Activated CD4-positive, CD25-positive, alpha-beta regulatory T cell (primary cell): ENCODE measurements at places on chromosomes 1 and 21.

GRCh38 chr1:101455166-101455565 is 218.3 kb downstream of the S1PR1 start:
- DNase-seq: no peak

- no peak for DNase-seq
These were observed 32.1 kb upstream of the RUNX3 start for GRCh38 chr1:24961961-24962861.

DNA sequence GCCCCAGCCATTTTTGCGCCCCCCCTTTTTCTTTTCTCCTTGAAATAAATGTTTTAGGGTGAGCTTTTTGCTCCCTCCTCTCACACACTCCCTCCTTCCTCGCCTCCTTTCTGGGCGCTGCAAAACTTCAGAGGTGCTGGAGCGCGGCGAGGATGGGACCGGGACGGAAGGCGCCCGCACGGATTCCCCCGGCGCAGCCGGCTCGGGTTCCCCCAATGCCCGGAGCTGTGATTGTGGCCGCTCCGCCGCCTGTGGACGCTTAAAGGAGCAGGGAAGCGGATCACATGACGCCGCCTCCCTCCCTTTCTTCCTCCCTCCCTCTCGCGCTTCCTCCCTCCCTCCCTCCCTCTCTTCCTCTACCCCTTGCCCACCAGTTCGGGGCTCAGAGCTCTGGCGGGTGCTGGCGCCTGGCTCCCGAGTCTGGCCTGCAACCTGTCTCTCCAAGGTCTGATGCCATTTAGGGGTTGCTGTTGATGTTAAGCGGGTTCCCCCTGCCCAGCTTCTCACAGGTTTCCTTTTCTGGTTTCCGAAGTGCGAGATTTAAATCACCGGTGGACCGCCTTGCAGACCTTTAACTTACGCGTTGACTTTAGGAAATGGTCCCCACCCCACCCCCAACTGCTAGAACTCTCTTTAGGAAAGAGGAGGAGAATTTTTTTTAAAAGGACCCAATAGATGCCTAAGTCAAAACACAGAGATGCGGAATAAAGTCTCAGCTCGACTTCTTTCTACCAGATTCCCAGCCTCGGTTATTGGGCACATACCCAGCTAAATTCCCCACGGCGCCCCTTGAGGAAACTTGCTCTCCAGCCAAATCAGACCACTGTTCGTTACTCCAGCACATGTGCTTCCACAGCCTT is at the start of gene WLS:
Gene WLS (minus strand): TSS at position 235 of the 860 bp plus-strand sequence. CDS start 224 bp downstream, at position 11.
- no peak for DNase-seq

- no peak for DNase-seq
These were observed 1.0 kb downstream of the ZNF496 start for GRCh38 chr1:247330548-247331171.

DNA sequence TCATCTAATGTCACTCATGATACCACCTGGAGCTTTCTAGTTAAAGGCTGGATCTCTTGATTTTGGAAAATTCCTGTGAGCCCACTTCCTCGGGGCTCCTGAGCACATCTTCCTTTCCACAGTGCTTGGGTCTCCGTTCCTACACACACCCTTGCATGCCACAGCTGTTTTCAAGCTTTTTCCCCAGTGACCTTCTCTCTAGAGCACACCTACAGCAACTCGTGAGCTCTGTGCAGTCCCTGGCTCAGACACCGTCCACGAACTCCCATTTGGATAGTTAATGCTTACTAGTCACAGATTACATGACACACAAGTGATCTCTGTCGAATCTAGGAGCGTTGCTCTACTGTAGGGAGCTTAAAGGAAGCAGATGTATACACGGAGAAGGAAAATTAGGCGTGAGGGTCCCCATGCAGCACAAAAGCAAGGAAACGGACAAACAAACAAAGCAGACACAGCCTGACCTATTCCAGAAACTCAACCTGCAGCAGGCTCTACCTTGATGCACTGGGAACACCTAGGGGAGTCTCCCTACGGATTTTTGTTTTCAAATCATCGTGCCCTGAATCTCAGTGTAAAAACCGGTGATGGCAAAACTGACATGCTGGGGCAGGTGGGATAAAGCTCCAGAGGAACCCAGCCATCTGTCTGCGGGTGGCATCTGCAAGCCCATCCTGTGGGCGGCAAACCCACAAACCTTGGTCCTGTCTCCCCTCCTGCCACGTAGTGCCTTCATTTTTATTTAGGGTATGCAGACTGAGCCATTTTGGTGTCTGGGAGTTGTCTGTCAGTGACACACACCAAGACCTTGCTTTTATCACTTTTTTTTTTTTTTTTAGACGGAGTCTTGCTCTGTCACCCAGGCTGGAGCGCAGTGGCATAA is 177.8 kb downstream of the RUNX1 start:
- no peak for DNase-seq

DNA sequence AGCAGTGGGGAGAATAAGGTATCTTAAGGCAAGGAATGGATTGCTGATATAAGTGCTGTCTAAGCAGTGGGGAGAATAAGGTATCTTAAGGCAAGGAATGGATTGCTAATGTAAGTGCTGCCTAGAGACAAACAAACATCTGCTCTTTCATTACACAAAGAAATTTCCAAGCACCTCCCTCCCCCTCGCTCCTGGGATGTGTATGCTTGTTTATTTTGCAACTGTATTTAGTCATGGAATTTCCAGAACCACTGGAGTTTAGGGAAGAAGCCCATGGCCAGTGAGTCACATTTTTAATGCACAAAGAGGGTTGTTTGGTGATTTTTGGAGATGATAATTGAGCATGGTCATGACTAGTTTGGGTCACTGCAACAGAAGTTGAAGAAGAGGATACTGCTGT is 21.5 kb downstream of the PDPN start:
- DNase-seq: no peak

GRCh38 chr1:222736470-222736869 is 532 bp upstream of the FAM177B start:
- DNase-seq: no peak

DNA sequence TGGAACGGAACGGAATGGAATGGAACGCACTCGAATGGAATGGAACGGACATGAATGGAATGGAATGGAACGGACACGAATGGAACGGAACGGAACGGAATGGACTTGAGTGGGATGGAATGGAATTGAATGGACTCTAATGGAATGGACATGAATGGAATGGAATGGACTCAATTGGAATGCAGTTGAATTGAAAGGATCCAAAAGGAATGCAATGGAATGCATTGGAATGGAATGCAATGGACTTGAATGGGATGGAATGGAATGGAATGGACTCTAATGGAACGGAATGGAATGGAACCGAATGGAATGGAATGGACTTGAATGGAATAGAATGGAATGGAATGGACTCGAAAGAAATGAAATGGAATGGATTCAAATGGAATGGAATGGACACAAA is 102.4 kb upstream of the OR4F16 start:
- DNase-seq: no peak

DNA sequence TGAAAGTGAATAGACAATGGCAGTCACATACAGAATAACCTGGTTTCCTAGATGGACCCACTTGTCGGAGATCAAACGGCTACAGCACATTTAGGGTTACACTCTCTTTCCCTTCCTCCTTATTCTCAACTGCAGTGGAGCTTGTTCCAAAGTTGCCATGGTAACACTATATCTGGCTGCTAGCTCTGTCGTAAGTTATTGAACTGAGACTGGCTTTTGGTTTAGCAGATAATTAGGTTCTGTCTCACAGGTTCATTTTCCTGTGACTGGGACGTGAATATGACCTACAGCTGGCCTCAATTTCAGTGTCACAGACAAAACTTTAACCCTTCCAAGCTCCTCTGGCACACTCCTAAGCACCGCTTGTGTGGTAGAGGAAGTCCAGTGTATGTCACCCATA is 875.8 kb downstream of the USP25 start:
- no peak for DNase-seq

DNA sequence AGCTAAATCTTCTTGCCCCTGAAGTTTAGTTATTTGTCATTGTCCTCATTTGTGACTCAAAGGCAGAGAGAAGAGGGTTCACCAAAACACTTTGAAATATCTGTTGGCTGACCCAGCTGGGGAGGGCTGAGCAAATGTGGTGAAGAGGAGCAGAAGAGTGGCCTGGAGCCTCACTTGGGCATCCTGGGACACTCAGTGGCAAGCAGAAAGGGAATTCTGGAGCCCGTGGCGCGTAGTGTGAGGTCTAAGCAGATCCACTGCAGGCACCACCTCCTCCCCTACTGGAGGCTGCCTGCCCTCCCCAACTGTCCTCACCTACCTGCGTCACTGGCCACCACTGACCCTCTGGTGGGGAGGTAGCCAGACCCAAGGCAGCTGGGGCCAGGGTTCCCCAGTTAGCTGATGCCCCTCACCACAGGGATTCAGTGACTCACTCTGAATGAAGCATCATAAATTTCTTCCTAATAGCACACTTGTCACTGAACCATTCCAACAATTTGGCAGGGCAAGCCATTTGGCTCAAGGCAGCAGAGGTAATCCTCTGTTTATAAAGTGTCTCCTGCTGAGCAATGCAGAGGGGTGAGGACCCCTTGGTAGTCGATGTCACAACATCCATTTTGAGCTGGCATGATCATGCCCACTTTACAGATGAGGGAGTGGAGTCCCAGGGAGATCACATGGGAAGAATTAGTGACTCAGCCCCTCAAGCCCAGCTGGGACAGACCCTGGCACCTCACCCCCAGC is 80.3 kb downstream of the NENF start:
- DNase-seq: no peak

GRCh38 chr1:27116232-27116631 is 38.7 kb downstream of the SLC9A1 start:
- no peak for DNase-seq

- DNase-seq: no peak
These were observed 677 bp downstream of the PRKAA2 start for GRCh38 chr1:56645677-56646305.

- no peak for DNase-seq
These were observed 82.1 kb downstream of the PRDM2 start for GRCh38 chr1:13781907-13782633.

DNA sequence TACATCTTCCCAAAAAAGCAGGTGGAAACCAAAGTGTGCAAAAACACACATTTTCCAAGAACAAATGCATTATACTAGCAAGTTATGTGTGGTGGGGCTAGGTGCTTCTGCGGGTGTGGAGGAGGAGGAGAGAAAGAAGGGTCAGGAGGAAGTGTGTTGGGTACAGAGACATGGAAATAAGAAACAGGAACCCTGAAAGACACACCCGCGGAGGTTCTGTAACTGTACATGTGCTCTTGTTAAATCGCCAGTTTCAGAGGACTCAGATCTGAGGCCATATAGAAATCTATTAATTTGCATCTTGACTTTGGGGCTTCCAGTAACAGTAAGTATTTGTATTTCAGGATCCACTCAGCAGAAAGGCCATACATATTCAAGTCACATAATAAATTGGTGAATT is 30.9 kb downstream of the ERG start:
- no peak for DNase-seq

DNA sequence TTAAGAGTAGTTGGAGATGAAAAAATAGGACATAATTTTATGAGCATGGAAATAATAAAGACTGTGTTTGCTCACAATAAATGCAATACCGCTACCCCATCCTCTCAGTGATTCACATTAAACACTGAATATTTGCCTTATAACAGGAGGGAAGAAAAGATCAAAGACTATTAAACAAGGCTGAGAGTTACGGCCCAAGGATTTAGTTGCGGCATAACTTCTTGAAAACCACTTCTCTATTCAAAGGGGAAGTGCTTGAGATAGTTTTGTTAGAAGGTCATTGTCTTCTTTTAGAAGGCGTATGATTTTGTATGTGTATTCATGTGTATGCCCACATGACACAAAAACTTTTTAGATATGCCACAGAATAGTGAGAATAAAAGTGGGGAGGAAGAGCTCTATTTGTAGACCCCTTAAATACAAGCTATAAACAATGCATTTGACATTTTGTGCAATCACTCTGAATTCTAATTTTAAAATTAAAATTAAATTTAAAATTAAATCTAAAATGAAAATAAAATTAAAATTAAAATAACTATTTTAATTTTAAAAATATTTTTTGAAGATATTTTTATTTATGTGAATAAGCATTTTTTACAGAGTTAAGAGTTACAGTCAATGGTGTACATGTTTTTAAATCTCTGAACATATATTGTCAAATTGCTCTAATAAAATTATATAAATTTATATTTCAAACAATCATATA is 986.6 kb upstream of the ADAMTS5 start:
- DNase-seq: no peak

- no peak for DNase-seq
These were observed 2.5 kb upstream of the SLC25A44 start for GRCh38 chr1:156191292-156191964.

DNA sequence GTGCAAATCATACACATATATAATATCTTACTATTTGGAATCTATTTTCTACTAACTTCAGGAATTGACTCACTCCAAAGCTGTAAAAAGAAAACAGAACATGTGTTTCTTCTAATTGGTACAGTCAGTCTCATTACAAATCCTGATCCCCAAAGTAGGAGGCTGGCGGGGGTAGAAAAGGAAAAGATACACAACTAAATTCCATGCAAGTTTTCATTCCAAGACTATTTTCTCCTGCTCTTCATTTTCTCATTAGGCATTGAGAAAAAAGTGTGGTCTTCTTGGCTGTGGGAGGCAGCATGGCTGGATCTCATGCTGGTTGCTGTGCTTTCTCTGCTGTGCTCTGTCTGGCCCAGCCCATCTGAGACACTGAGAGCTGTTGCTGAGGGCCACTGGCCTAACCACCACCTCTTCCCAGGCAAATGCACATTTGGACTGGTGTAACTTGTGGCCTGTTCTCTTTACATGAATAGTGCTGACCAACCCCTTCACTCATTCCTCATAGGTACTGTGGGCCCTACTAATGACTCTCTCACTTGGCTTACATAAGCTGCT is 1107.5 kb upstream of the B3GALT2 start:
- no peak for DNase-seq
